NCI-H2107 (cell line): ENCODE measurements at places on chromosomes 3 and 15.

GRCh38 chr3:134839990-134840389, 44.9 kb downstream of the EPHB1 start:
- no peak for DNase-seq

DNA sequence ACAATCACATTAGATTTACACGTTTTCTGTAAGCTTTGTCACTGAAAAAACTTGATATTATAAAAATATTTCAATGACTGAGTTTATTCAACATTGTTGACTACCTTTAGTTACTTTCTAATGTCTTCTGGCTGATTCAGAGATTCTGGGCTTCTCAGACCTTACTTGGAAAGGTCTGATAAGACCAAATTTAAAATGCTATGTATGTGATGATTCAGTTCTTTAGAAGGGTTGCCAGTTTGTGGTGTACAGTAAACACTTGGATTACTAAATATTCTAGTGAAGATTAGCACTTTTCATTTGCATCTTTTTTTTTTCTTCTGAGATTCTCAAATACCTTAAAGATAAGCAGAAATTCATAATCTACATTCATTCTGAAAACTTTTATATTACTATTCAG, 49.8 kb downstream of the SGO1 start:
- no peak for DNase-seq

- no peak for DNase-seq
Observed at GRCh38 chr15:79874242-79874641, 22.6 kb downstream of the MTHFS start.

- DNase-seq: no peak
Observed at GRCh38 chr3:80553211-80553610, 785.4 kb upstream of the ROBO1 start.

GRCh38 chr3:11563159-11563864, 80.4 kb downstream of the VGLL4 start:
- no peak for DNase-seq
